Activated CD8-positive, alpha-beta memory T cell treated with anti-CD3 and anti-CD28 coated beads for 4 hours (primary cell): ENCODE measurements at places on chromosomes 11 and 22.

DNA sequence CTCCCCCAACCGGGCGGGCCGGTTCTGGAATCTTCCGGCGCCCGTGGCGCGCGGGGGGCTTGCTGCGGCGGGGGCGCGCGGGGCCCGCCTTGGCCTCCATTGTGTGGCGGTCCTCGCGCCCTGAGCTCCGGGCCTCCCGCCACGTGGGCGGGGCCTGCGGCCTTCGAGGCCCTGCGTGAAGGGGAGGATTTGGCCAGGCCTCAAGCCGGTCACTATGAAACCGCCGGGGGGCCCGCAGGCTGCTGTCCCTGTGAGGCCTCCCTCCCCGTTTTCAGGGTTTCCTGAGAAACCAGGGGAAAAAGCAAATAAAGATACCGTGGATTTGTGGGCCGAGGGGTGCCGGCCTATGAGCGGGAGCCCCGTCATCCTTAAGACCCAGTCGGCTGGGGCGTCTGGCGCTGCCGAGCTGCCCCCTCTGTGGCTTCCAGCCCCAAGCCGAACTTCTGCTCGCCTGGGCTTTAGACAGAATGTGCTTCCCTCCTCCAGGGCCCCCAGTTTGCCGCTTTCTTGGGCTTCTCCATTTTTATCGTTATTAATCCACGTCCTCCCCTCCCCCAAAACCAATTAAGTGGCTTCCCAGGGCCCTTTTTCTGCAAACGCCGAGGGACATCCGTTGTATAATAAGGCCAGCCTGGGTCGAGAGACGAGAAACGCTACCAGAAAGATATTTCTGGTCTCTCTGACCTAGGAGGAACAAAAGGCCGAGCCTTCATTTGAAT lies 602 bp downstream of the EWSR1 start:
- no peak for DNase-seq

DNA sequence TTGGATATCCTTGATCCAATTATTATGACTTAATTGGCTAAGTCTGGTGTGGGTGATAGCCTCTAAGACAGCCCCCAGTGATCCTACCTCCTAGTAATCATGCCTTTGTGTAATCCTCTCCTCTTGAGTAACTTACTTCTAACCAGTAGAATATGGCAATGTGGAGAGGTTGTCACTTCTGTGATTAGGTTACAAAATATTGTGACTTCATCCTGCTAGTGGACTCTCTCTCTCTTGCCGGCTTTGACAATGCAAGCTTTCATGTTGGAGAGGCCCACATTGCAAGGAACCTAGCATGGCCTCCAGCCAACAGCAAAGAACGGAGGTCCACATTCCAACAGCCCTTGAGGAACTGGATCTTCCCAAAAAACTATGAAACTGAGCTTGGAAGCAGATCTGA lies 19.5 kb downstream of the YPEL4 start:
- DNase-seq: no peak

DNA sequence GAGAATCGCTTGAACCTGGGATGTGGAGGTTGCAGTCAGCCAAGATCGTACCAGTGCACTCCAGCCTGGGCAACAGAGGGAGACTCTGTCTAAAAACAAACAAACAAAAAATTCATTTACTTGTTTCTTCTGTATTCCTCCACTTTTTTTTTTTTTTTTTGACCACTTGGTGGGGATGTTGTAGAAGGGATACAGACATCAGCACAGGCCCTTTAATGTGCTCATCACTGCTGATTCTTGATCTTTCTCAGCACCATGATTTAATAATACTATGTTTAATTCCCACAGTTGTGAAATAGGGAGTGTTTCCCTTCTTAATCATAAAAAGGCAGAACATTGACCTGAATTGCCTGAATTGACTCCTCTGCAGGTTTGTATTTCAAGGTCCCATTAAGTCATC lies 4.5 kb downstream of the TTC9C start:
- no peak for DNase-seq

- no peak for DNase-seq
Observed at GRCh38 chr11:10784232-10785145, 24.2 kb downstream of the EIF4G2 start.

GRCh38 chr11:94185416-94186084 lies 56.9 kb downstream of the PANX1 start:
- no peak for DNase-seq
